SJCRH30 (cell line): ENCODE measurements at places on chromosomes 2 and 18. TPM values are rescaled to one million over a fixed set of nuclear protein-coding genes. Genes with fewer than 3 reads are reported as not detected.

The PSMD14 gene
- total RNA-seq: 99.9 and 105 TPM in 2 replicates

The RPL31 gene
- 2,488 and 2,572 TPM in 2 replicates for total RNA-seq

The DSC2 gene
- total RNA-seq: not detected in 2 replicates

The C2orf80 gene
- total RNA-seq: not detected in 2 replicates

The RIT2 gene
- total RNA-seq: not detected in 2 replicates

The EML6 gene
- total RNA-seq: 1.0 and 2.2 TPM in 2 replicates

The UGT1A10 gene
- not detected in 2 replicates for total RNA-seq

The C2orf78 gene
- total RNA-seq: not detected in 2 replicates

The KYNU gene
- total RNA-seq: 0.02 TPM in 1 of 2 replicates, not detected in the other

GRCh38 chr2:74089816-74090745 is 57.6 kb downstream of the BOLA3 start:
- H3K36me3 ChIP-seq: peaks cover 47% of the 10 kb centered on the region
- H3K4me3 ChIP-seq: no peak overlapping the region
- no peaks in the 10 kb centered on the region for H3K27me3 ChIP-seq
- no peak overlapping the region for H3K27ac ChIP-seq
- no peak for DNase-seq

GRCh38 chr2:67694445-67694844 is 297.3 kb downstream of the ETAA1 start:
- DNase-seq: no peak
- no peaks in the 10 kb centered on the region for H3K4me1 ChIP-seq
- H3K36me3 ChIP-seq: no peaks in the 10 kb centered on the region
- no peaks in the 10 kb centered on the region for H3K27me3 ChIP-seq

- H3K27ac ChIP-seq: peak overlapping the region; percentile 78
- H3K4me3 ChIP-seq: peak overlapping the region; percentile 49
- peak; percentile 65 for DNase-seq
- H3K27me3 ChIP-seq: no peaks in the 10 kb centered on the region
- H3K4me1 ChIP-seq: peaks cover 27% of the 10 kb centered on the region
- no peaks in the 10 kb centered on the region for H3K36me3 ChIP-seq
Observed at GRCh38 chr18:11857177-11857887, 6.1 kb downstream of the CHMP1B start.

- no peak overlapping the region for H3K4me3 ChIP-seq
- H3K27me3 ChIP-seq: no peaks in the 10 kb centered on the region
- no peak overlapping the region for H3K27ac ChIP-seq
- DNase-seq: no peak
- no peaks in the 10 kb centered on the region for H3K4me1 ChIP-seq
Observed at GRCh38 chr2:170163411-170164065, 14.4 kb upstream of the MYO3B start.

DNA sequence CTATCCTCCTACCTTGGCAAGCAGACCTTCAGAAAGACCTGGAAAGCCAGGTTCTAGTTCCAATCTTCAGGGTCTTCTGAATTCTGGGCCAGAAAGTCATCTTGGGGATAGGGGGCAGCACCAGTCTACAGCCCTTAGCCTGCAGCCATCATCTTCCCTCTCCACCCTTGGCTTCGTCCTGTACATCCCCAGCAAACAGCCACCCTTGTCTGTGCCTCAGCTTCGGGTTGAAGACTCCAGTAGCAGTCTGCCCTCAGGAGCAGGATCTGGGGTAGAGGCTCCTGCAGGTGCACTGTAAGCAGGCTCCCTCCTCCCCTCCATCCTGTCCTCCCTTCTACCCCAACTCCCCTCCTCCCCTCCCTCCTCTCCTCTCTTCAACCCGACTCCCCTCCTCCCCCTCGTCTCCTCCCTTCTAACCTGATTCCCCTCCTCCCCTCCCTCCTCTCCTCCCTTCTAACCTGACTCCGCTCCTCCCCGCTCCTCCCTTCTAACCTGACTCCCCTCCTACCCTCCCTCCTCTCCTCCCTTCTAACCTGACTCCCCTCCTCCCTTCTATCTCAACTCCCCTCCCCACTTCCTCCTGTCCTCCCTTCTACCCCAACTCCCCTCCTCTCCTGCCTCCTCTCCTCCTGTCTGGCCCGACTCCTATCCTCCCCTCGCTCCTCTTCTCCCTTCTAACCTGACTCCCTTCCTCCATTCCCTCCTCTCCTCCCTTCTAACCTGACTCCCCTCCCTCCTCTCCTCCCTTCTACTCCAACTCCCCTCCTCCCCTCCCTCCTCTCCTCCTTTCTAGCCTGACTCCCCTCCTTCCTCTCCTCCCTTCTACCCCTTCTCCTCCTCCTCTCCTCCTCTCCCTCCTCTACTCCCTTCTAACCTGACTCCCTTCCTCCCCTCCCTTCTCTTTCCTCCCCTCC is 90.1 kb upstream of the SMAD2 start:
- H3K4me3 ChIP-seq: no peak overlapping the region
- no peak for DNase-seq
- H3K36me3 ChIP-seq: no peaks in the 10 kb centered on the region
- no peaks in the 10 kb centered on the region for H3K27me3 ChIP-seq
- H3K4me1 ChIP-seq: no peaks in the 10 kb centered on the region

DNA sequence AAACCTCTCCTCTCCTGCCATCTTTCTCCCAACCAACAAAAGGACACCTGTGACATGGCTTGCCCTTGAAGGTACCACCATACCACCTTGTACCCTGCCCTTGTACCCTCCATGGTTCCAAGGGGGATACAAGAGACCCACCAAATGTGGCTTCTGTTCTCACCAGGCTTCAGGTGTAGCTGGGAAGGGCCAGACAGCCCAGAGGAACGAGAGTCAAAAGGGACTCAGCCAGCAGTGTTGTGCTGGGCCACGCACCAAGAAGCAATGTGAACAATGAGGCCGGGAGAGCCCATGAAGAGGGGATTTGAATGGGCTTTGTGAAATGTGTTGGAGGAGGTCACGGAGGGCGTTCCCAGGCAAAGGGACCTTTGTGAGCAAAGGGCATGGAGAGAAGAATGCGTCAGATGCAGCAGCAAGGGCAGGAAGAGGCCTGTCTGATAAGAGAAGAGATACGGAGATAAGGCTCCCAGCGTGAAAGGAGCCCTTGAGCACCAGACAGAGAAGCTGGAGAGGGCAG is 48.6 kb downstream of the PLB1 start:
- peaks cover 25% of the 10 kb centered on the region for H3K4me1 ChIP-seq
- H3K36me3 ChIP-seq: no peaks in the 10 kb centered on the region
- peak overlapping the region; percentile 82 for H3K27ac ChIP-seq
- H3K27me3 ChIP-seq: no peaks in the 10 kb centered on the region

DNA sequence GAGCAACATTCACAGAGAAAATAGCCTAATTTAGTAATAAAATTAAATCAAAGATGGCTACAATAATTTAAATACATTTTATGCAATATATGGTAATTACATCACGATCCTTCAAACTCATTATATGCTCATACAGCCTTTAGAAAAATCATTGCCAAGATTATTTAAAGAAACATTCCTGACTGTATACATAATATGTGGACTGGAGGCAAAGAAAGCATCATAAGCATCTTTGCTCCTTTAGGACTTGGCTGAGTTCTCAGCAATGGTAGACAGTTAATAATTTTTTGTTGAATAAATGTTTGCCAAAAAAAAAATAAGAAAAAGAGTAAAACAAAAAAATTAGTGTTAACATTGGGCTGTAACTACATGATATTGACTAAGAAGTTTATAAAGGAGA is 26.9 kb downstream of the NCKAP5 start:
- no peaks in the 10 kb centered on the region for H3K36me3 ChIP-seq
- H3K4me1 ChIP-seq: no peaks in the 10 kb centered on the region
- no peak overlapping the region for H3K27ac ChIP-seq
- no peak for DNase-seq

GRCh38 chr18:26453386-26453901 is 94.9 kb downstream of the KCTD1 start:
- H3K4me1 ChIP-seq: no peaks in the 10 kb centered on the region
- no peak for DNase-seq
- no peak overlapping the region for H3K27ac ChIP-seq
- H3K4me3 ChIP-seq: no peak overlapping the region
- no peaks in the 10 kb centered on the region for H3K36me3 ChIP-seq
- no peaks in the 10 kb centered on the region for H3K27me3 ChIP-seq

DNA sequence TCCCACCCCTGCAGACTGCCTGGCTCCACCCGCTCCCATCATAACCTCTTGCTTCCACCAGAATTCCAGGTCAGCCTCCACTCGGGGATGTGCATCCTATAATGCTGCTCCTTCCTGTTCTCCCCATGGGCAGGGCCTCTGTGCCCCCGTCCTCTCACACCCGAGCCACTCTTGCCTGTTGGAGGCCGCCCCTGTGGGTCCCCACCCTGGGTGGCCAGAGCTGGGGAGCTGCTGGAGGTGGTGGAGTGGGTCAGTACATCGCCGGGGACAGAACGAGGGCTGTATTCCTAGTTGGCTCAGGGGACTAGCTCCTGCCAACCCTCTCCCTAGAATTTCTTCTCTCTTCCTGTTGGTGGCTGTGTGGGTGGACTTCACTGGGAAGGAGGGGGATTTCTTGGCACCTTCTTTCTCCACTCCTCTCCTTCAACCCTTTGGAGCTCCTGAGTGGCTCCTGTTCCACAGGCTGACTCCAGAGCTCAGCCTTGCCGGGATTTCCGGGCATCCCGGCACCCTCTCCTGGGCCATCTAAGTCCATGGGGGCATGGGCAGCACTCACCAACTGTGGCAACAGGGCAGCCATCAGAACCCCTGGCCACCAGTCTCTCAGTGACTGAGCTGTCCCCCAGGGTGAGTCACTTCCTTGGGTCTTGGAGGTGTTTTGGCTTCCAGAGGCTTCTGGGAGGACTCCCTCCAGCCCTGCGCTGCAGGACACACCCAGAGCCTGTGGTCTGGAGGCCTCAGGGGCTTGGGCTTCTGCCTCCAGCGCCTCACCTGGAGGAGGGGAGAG is 88.2 kb upstream of the MCFD2 start:
- peaks cover 27% of the 10 kb centered on the region for H3K4me1 ChIP-seq
- DNase-seq: no peak
- no peak overlapping the region for H3K4me3 ChIP-seq
- H3K36me3 ChIP-seq: 0 out of 2 replicates have a peak, but pooled peaks cover 3% of the 10 kb centered on the region
- H3K27me3 ChIP-seq: no peaks in the 10 kb centered on the region

- DNase-seq: no peak
- no peak overlapping the region for H3K27ac ChIP-seq
- no peak overlapping the region for H3K4me3 ChIP-seq
- H3K27me3 ChIP-seq: no peaks in the 10 kb centered on the region
Observed at GRCh38 chr2:119402645-119403560, 28.8 kb upstream of the TMEM37 start.

DNA sequence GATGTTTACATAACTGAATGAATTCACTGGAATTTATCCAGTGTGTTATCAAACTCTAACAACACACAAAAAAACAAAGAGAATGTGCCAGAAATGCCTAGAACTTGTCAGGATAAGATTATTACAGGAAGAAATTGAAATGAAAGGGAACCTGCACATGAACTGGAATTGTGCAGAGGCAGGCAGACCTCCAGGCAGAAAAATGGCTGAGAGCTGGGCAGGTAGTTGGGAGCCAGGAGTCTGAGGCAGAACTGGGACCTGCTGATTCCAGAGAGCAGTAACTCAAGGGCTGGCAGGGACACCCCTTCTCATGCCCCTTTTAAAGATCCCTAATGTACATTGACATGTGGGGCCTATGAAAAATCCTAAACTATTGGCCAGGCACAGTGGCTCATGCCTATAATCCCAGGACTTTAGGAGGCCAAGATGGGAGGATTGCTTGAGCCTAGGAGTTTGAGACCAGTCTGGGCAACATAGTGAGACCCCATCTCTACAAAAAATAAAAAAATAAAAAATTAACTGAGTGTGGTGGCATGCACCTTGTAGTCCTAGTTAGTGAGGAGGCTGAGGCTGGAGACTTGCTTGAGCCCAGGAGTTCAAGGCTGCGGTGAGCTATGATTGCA is 674 bp upstream of the SP110 start:
- no peak for DNase-seq
- no peak overlapping the region for H3K27ac ChIP-seq
- H3K36me3 ChIP-seq: no peaks in the 10 kb centered on the region
- no peaks in the 10 kb centered on the region for H3K4me1 ChIP-seq

DNA sequence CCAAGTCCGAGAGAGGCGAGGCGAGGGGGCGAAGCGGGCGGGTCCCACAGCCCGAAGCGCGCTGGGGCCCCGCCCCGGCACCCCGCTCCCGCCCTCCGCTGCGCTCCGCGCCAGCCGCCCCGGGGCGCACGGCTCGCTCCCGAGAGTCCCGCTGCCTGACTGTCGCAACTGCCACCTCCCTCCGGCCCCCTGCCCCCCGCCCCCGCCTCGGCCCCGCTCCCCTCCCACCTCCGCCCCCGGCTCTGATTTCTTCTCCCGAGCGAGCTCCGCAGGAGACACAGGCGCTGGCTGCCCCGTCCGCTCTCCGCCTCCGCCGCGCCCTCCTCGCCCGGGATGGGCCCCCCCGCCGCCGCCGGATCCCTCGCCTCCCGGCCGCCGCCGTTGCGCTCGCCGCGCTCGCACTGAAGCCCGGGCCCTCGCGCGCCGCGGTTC is at the start of gene WNT6:
WNT6 (plus strand) TSS at position 250 of the 432 bp plus-strand sequence. CDS start 233 bp downstream, outside the sequence.
- DNase-seq: no peak
- H3K36me3 ChIP-seq: no peaks in the 10 kb centered on the region
- H3K27me3 ChIP-seq: peaks cover 12% of the 10 kb centered on the region; the same call in 1 of the 2 replicates
- H3K27ac ChIP-seq: no peak within 1 kb of the TSS
- H3K4me1 ChIP-seq: peaks cover 31% of the 10 kb centered on the region
- H3K4me3 ChIP-seq: peak within 1 kb of the TSS; percentile 49

DNA sequence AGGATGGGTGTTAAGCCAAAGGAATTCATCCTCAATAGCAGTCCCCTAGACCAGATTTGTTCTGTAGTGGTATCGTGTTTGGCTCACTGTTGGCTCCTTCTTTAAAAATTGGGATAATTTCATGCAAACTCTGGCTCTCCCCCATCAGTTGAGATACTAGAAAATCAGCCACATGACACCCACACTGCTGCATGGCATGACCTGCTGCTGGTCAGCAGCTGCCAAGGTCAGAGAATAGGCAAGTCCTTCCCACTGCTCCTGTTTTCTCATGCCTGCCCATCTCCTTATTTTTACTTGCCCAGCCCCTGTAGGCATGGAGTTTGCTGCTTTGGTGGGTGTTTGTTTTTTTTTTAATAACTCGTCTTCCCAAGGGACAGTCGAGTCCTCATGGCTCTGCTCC is 1.0 kb upstream of the SNRNP200 start:
- peaks cover 32% of the 10 kb centered on the region for H3K36me3 ChIP-seq
- H3K27ac ChIP-seq: peak overlapping the region; percentile 86
- DNase-seq: peak; percentile 19
- H3K4me1 ChIP-seq: peaks cover 11% of the 10 kb centered on the region
